ENCODE measurements at places on chromosomes 2 and 18.

GRCh38 chr2:104337869-104338268 lies 516.0 kb upstream of the POU3F3 start:
- DNase-seq, result no peak

- DNase-seq, result no peak
These were observed 113.7 kb downstream of the B3GNT2 start for GRCh38 chr2:62309465-62310091.

DNA sequence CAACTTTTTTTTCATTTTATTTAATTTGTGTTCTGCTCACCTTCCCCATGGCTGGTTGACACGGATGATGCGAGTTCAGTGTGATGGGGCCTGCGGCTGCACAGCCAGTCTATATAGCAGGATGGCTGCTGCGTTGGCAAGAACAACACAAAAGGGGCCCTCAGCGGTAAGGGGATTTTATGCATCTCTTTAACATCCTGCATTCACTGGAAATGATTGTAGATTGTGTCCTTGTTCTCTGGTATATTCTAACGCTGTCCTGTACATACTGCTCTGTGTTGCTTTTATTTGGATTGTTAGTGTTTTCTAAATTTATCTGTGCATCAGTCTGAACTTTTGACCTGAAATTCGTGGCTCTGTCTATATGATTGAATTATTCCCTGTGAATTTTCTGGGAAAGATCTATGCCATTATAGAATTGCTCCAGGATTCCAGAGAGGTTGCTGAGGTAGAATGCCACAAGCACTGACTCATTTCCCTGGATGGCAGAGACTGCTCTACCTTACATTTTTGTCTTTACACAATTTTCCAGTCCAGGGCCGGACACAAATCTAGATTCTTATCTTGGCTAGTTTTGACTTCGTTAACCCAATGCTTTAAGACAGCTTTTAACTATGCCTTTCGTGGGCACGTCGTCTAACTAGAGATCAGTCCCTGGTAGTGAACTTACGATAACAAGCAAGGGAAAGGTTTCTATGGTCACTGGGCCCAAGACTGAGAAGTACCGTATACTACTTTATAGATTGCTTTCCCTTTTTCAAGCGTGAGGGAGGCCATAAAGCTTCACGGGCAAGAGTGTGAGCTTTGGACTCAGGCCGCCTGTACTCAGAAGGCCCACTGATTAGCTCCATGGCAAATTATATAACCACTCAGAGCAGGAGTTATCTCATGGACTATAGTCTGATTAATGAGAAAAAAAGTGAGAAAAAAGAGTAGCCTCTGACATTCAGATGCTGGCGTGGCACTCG lies at the start of gene CRYGC:
Gene CRYGC, minus strand, starts transcription at position 85 of the 968 bp plus-strand sequence. Its CDS starts 36 bp downstream, at position 49.
- DNase-seq, result no peak

- no peak for DNase-seq
These were observed 126.2 kb upstream of the ZNF516 start for GRCh38 chr18:76621226-76621625.

DNA sequence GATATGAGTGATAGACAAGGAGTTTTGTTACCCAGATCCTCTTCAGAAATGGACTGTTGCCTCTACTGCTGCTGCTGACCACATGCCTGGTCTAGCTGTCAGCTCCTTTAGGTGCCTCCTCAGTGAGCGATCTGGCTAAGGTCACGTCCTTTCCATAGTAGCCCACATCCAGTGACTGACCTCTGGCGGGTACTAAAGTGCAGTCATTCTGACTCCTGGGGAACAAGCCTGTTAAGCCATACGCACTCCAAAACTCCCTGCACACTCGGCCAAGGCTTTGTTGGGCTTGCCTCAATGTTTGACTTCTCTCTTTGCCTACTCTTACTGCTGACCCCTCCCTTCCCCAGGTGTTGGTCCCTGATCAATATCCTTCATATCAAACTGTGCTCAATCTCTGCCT lies 685.2 kb downstream of the IRS1 start:
- no peak for DNase-seq

GRCh38 chr2:171921970-171922229 lies 361 bp upstream of the HAT1 start:
- no peak for DNase-seq

- DNase-seq, result no peak
These were observed 94.5 kb upstream of the TTC39C start for GRCh38 chr18:23920054-23920453.

DNA sequence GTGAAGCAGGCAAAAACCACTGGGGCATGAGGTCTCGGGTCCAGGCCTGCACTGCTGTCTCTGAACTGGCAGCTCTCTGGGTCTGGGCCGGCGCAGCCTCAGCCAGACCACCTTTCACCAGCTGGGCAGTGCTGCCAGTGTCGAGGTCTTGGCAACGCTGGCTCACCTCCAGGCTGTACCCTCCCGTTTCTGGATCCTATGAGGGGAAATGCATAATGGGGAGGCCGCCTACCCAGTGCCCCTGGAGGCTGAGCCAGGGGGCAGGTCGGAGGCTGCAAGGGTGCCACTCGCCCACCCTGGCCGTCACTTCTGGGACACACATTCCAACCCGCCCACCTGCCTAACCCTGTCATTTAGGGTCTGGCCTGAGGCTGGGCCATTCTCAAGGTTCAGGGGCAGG lies 24.6 kb downstream of the KIF1A start:
- DNase-seq, result no peak

GRCh38 chr2:121969166-121969565 lies 213.7 kb downstream of the TSN start:
- DNase-seq, result no peak

- DNase-seq, result no peak
These were observed 1.2 kb downstream of the M1AP start for GRCh38 chr2:74646834-74647482.

- DNase-seq, result no peak
These were observed 15.2 kb downstream of the LANCL1 start for GRCh38 chr2:210461401-210461800.

- DNase-seq, result no peak
These were observed 90.0 kb upstream of the PPP1CB start for GRCh38 chr2:28661589-28662001.

GRCh38 chr2:152630466-152630865 lies 86.8 kb downstream of the PRPF40A start:
- no peak for DNase-seq

GRCh38 chr2:134665727-134666506 lies 52.9 kb downstream of the TMEM163 start:
- DNase-seq, result no peak

GRCh38 chr18:42275138-42275535 lies 320.1 kb downstream of the PIK3C3 start:
- DNase-seq, result no peak

GRCh38 chr2:9675415-9676351 lies 44.9 kb upstream of the YWHAQ start:
- no peak for DNase-seq

GRCh38 chr2:159073256-159073655 lies 104.8 kb downstream of the TANC1 start:
- no peak for DNase-seq

GRCh38 chr18:77151033-77151771 lies 18.6 kb upstream of the MBP start:
- no peak for DNase-seq

- DNase-seq, result no peak
These were observed 101.2 kb upstream of the FSHR start for GRCh38 chr2:49255409-49255971.

DNA sequence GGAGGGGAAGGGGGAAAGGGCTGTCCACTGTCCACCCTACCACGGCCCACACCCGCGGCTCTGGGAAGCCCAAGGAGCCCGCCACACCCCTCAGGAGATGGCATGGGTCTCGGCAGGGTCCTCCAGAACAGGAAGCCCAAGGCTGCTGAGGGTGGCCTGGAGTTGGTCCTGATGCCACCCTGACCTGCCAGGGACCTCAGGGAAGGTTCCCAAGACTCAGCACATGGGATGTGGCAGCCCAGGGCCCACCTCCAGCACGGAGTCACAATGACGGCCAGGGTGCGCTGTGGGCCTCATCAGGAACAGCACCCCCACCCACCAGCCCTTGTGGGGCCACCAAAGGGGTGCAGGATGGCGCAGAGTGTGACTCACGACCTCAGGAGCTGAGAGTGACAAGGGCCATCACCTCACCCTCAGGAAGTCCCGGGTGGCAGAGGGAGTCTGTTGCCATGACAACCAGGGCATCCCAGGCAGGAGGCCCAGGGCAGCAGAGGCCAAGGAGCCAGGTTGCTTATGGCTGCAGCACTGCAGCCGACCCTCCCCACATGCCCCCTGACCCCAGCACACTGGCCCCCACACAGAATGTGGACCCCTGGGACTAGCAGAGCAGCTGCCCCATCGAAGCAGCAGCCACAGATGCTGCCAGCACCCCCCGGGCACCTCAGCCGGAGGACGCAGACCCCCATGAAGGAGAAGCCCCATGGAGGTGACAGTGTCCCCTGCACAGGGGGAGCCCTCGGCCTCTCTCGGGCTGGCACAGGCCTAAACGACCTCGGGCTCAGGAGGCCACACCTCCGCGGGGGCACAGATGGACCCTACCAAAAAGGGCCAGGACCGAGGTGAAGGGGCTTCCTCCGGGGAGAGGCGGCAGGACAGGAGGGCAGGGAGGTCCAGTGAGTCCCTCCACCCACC lies 34.3 kb downstream of the KIF1A start:
- DNase-seq, result no peak

DNA sequence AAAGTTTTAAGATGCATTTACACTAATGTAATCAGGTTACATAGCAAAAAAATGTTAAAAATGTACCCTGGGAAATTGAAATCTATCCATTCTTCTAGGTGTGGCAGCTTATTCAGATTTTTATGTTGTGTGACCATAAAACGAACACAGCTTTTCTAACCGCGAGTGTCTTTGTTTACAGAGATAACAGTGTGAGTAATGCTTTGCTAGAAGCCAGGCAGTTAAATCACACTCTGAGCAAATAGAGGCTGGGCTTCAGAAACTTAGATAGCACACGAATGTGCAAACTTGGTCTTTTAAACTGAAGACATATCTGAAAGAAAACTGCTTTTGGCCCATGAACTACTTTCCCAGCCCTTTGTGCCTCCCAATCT lies 116.1 kb downstream of the SPTBN1 start:
- no peak for DNase-seq

DNA sequence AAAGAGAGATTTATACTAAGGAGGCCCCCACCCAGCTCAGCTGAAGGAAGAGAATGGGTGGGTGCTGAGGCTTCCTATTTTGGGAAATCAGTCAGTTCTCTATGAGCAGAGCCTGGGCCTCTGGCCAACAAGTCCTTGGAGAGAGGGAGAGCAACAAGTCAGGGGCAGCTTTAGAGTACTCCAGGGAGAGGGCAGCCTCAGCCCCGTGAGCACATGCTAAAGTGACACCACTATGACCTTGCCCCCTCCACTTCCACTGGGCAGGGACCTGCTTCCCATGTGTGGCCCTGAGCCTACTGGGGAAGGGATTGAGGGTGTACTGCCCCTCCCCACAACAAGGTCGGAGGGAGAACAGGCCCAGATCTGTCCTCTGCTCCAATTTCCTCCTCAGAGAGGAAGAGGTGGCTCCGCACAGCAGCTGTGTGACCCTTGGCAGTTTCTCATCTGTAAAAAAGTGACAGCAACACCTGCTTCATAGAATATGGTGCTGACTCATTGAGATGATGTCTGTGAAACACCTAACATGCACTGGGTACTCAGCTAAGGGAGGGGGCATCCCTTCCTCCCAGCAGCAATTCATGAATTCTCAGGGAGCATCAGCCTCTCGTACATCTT lies 72.9 kb downstream of the CLHC1 start:
- DNase-seq, result no peak

DNA sequence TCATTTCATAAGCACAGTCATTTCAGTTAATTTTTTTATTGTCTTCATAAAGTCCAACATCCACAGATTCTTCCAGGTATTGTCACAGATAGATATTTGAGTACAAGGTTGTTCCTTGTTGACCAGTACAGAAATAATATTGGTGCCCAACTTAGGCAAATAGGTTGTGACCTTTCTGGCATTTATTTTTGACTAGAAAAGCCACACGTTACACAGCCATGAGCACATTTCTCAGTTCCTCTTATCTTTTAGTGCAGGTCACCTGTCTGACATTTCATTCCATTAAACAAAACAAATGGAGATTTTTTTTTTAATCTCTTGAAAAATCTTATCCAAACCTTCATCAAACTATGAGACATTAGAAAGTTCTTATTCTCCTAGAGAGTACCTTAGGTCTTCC lies 428.8 kb downstream of the ZNF521 start:
- no peak for DNase-seq

- no peak for DNase-seq
These were observed 6.9 kb upstream of the NT5DC4 start for GRCh38 chr2:112713926-112714325.

- DNase-seq, result no peak
These were observed 1.7 kb upstream of the COX5B start for GRCh38 chr2:97644023-97644717.

GRCh38 chr2:203352604-203353255 lies 24.5 kb downstream of the ABI2 start:
- DNase-seq, result no peak

- no peak for DNase-seq
These were observed 71.7 kb downstream of the TPGS2 start for GRCh38 chr18:36757081-36757480.

DNA sequence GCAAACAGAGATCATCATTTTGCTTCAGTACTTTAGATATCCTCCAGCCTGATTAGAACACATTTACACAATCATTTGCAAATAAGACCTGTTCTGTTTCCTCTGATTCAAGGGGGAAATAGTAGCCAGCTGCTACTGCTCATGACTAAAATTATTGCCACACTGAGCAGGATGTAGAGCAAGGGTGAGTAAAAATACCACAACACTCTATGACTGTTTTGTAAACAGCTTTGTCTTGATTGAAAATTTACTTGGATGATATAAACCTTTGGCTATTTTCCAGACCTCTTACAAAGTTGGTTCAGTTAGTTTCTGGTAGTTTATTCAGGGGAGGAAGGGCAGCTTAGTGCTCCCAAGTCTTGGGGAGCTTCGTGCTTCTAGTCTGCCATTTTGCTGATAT lies 286.4 kb upstream of the CNTNAP5 start:
- no peak for DNase-seq

DNA sequence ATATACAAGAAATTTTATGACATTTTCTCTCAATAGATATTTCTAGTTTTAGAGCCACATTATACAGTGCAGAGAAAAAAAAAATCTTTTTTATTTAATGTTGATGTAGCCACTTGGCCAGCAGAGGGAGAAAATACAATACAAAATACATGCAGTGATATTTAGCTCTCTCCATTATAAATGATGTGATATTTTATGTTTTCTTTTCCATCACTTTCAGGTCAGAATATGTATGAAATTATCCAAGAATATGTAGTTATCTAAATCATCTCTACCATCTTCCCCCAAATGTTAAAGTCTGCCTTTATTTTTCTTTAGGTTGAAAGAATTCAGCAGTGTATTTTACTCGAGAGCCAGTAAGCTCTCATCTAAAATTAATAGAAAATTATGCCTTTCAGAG lies 533.6 kb upstream of the FSHR start:
- no peak for DNase-seq

DNA sequence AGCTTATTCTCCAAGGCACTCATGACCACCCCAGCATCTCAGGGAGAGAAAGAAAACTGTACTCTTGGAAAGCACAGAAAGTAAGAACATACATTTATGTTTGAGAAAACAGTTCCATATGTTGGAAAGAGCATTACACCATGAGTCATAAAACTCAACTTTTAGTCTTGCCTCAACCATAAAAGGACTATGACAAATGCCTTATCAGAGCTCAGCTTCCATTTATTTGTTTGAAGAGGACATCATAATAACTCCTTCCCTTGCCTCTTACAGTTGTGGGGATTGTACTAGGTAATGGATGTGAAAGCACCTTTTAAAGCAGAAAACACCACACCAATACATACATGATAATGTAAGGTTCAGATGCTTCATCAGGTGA lies 370.8 kb downstream of the LNPK start:
- DNase-seq, result no peak

GRCh38 chr2:175490360-175490791 lies 308.9 kb upstream of the ATP5MC3 start:
- DNase-seq, result no peak

GRCh38 chr18:24736662-24737330 lies 276.4 kb downstream of the HRH4 start:
- no peak for DNase-seq
